ENCODE measurements at places on chromosomes 2 and 18. TPM values are rescaled to one million over a fixed set of nuclear protein-coding genes. Genes with fewer than 3 reads are reported as not detected.

DNA sequence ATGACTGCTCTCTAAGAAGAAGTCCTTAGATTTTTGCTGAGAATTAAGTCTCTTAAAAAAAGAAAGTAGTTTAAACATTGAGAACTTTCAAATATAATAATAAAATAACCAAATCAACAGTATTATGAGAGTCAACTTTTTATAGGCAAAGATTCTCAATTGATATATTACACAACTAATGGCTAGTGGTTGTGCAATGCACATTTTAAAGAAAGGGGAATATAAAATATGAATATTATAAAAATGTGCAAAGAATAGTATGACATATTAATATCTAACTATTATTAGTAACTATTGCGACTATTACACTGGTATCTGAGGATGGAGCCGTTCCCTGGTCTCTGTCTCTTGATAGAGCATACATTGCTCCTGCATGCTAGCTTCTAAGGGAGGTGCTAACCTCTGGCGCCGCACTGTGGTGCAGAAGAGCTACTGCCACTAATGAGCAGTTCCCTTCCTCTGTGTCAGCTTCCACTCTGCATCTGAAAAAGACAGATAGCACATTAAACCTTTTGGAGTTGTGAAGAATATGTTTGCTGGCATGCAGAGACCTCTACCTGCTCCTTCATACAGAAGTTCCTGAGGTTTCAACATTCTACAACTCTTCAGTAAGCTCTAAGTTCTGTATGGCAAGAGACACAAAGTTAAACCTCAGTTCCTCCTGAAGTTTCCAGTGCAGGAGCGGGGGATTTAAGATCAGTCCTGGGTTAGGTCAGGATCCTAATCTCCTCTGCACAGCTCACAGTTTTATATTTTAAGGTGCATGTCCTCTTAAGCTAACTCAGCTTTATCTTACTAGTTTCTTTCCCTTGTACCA is 3.5 kb upstream of the SLC9A2 start:
- no peaks in the 10 kb centered on the region for H3K4me1 ChIP-seq
- H3K4me3 ChIP-seq = no peak overlapping the region
- H3K36me3 ChIP-seq = no peaks in the 10 kb centered on the region
- no peak overlapping the region for H3K27ac ChIP-seq
- H3K27me3 ChIP-seq = peaks cover 70% of the 10 kb centered on the region

- H3K4me1 ChIP-seq = peaks cover 10% of the 10 kb centered on the region
- H3K27ac ChIP-seq = no peak overlapping the region
- no peak for DNase-seq
- H3K27me3 ChIP-seq = no peaks in the 10 kb centered on the region
Measured at GRCh38 chr2:43302961-43303494, 76.6 kb upstream of the ZFP36L2 start.

DNA sequence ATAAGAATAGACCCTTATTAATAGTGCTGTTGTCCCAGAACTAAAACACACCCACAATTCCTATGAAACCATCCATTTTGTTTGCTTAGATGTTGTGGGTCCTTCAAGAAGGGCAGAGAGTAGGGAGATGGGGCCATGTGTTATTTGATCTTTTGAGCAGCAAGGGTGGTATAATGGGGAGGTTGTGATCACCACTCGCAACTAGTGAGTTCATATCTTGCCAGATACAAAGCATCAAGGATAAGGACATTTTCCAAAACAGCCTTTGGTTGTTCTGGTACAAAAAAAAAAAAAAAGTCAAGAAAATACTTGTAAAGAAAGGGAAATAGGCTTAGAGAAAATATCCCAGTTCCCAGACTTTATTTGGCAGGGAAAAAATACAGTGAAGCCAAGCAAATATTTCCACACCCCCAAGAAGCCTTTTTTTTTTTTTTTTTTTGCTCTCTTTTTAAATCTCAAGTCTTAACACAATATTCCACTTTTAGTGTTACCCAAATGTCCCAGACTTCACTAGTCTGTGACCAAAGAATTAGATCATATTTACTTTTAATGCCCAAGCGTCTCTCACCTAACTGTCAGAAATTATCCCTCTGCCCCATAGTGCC is 54.1 kb downstream of the ANTXR1 start:
- H3K4me1 ChIP-seq = no peaks in the 10 kb centered on the region
- no peak overlapping the region for H3K4me3 ChIP-seq
- no peaks in the 10 kb centered on the region for H3K27me3 ChIP-seq

The ANKAR gene
- total RNA-seq = 4.9 TPM

DNA sequence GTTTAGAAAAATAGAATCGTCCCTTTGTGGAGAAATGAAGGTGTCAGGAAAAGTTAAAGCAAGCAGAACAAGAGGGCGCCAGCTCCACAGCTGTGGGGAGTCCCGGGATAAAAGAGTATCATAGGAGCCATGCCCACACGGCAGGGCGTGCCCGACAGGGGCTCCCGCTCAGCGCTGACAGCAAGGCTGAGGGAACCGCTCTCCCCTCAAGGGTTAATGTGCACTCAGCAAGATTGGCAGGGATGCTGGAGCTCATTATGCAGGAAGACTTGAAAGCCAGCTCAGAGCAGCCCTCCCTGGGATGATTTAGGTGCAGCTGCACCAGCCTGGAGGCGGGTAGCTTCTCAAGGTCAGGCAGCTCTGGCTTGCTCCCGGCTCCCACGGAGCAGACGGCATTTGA is 500.2 kb downstream of the EIPR1 start:
- H3K4me1 ChIP-seq = no peaks in the 10 kb centered on the region
- DNase-seq = no peak
- no peaks in the 10 kb centered on the region for H3K36me3 ChIP-seq

The APCDD1 gene
- 4.7 TPM for total RNA-seq

All from endodermal cell (in vitro differentiated cells).